Choroid plexus epithelial cell (primary cell): ENCODE measurements at places on chromosomes 11 and 22.

DNA sequence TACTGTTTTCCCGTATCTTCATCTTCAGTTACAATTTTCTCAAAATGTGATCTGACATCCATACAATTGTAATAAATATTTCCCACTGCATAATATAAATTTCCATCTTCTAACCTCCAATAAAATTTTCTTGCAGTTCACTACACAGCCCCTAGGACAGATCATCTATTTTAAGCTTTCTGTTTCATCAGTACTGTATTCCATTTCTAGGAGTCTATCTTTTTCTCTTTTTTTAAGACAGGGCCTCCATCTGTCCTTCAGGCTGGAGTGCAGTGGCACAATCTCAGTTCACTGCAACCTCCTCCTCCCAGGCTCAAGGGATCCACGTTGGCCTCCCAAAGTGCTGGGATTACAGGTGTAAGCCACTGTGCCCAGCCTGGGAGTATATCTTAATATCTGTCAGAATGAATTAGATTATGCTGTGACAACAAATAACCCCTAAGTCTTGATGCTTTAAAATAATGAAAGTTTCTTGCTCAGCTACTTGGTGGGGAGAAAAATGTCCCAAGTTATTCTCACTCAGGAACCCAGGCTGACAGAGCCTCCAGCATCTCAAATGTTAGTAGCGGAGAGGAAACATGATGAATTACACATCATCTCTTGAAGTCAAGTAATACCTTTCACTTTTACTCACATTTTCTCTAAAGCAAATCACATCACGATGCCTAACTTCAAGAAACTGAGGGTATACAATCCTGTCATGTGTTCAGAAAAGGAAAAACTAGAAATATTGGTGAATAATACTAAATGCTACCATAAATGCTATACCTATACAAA is 92.2 kb downstream of the BUD13 start:
- DNase-seq = no peak

DNA sequence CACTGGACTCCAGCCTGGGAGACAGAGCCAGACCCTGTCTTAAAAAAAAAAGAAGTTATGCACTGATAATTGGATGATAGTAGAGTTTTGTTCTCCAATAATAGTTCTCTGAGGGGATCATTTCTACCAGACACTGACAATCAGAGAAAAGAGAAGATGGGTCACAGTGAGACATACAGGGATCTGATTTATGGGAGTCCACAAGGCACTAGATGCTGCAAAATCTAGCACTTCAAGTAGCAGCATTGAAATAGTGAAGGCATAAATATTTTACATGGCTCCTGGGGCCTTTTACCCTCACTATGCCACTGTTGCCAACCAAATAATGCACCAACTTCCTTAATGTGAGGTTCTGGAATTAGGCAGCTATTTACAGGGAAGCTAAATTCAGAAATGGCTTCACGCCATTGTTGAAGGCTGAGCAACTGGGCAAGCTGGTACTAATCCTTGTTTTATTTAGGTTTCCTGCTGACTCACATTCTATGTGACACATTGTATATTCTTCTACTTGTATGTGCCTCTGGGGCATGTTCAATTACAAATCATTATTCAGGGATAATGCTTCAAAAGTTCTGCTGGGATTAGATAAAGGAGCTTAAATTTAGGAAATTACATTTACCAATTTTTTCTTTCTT is 38.2 kb upstream of the ABTB2 start:
- DNase-seq = no peak

DNA sequence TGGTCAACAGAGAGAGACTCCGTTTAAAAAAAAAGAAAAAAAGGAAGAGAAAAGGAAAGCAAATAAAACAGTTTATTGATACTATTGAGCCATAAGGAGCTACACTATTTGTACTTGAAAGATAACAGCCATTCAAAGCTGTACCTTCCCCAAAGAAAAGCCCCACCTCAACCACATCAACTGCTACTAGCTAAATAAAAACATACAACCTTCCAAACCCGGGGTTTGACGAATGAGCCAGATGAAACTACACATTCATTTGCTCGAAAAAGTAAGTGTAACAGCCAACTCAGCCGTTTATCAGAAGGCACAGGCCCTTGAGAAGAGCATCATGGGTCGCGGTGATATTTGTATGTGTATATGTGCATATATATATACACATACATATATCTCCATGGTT is 78.4 kb downstream of the SIK3 start:
- DNase-seq = no peak

- no peak for DNase-seq
Observed at GRCh38 chr22:39819429-39819828, 74.1 kb downstream of the ENTHD1 start.

DNA sequence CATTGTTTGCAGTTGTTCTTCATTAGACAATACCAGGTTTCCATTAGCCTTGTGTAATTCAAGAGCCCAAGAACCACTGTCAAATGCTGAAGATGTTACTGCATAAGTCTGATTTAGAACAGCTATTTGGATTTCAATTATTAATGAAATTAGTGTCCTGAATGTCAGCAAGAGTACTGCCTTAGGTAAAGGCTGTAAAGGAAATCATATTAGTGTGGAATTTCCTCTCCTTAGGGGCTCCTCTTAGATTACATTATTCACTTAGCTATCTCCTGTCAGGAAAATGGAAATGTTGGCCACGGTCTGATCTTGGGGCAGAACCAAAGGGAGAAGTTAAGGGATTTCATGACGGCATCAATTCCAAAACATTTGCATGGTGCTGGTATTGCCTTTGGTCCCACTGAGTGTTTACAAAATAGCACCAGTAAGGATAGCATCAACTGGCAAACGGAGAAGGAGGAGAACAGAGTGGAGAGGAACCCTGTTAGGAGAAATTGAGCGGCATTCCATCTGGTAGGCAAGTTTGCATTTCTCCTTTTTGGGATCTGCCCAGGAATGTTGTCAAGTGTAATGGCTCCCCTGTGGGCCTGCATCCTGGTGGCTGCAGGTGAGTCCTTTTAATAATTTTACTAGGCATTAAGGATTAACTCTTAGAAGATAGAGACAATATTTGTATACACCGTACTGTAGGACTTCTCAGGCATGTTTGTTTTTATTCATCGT is at the start of gene HTR3B:
Gene HTR3B (plus strand): TSS at position 418 of the 723 bp plus-strand sequence. CDS start 138 bp downstream, at position 556.
- DNase-seq = no peak

- no peak for DNase-seq
Observed at GRCh38 chr11:67165623-67166022, 46.6 kb downstream of the KDM2A start.

GRCh38 chr11:119906376-119906775 is 177.4 kb upstream of the NECTIN1 start:
- DNase-seq = no peak

- peak; percentile 73 for DNase-seq
Observed at GRCh38 chr22:40560551-40560950, 76.0 kb downstream of the MRTFA start.

GRCh38 chr22:24156913-24157821 is 24.1 kb upstream of the SUSD2 start:
- DNase-seq = peak; percentile 73

DNA sequence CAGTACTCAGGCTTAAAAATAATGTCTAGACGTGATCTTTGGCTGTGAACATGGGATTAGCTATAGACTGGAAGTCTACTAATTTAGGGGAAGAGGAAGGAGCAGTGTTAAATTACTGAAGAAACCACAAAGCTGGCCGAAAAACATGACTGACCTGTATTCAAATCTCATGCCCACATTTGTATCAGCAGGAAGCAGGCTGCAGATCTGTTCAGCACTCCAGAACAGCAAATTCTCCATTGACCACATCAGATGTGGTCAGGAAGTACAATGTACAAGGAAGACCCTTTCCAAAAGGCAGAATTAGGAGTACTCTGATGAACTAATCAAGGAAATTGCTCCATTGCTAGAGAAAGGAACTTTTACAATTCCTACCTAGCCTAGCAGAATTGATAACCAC is 31.7 kb downstream of the DCDC1 start:
- no peak for DNase-seq

DNA sequence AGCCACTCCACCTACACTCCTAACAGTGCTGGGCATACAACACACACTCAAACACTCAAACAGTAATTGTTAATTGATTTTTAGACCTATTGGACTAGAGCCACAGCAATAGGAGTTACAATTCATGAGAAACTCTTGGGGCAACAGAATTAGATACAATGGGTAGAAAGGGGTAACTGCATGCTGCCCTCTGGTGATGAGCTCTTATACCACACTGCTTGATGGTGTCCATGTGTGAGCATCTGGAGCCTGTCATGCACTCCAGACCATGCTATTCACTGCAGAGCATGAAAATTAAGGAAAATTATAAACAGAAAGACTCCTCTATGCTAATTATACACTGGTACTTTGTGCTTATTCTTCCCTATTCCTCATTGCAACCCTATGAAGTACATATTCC is 975.5 kb upstream of the CCDC90B start:
- peak; percentile 13 for DNase-seq

- peak; percentile 96 for DNase-seq
Observed at GRCh38 chr11:122085264-122085663, 30.8 kb downstream of the BLID start.

DNA sequence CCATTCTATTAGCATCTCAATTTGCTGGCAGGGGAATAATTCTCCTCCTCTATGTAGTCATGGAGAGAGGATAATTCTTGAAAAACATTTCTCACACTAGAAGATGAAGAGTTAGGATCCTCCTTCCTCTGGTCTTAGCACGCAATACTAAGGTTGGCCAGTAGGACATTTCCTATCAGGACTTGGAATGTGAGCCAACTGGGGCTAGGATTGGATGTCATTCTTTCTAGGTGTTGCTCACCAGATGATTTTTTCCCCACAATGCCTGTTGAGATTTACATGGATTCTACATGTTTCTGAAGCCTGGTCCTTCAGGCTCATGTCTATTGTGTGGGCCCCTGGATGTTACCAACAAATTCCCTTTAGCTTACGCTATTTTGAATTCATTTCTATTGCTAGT is 28.0 kb downstream of the SLN start:
- DNase-seq = no peak

DNA sequence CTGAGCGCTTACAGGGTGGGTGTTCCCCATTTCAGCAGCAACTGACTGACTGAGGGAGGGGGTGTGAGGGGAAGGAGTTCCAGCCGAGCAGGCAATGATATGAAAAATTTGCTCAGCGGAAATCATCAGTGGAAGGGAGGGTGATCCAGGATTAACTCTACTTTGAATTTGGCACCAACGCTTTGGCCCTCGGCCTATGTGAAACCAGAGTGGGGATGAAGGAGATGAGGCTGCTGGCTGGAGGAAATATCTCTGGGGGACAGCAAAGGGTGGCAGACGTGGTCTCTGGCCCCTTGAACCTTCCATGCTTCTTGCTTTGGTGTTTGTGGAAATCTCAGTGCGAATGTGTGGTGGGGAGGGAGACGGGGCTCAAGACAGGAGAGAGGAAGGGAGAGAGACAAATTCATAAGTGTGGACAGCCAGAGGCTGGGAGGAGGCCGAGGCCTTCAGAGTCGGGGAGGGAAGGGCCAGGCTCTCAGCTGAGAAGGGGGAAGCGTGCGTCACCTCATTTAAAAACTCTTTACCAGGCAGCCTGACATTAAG is 83.6 kb downstream of the FDX1 start:
- no peak for DNase-seq

DNA sequence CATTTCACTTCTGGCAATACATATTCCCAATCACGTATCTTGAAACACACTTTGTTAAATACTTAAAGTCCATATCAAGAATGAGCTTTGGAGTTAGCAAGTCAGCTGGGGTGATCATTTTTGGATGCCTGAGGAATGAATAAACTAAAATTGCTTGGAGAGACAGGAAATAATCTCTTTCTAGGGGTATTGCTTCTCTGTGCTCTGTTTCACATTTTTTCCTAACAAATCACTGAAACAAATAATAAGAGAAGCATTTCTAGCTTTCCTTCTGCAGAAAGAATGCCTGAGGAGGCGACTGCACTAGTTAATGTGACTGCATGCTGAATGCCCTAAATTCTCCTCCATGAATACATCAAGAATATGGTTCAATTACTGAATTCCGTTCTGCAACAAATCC is 541.4 kb upstream of the CCDC90B start:
- DNase-seq = peak; percentile 20

- no peak for DNase-seq
Observed at GRCh38 chr22:23563111-23563510, 17.0 kb downstream of the IGLL1 start.

DNA sequence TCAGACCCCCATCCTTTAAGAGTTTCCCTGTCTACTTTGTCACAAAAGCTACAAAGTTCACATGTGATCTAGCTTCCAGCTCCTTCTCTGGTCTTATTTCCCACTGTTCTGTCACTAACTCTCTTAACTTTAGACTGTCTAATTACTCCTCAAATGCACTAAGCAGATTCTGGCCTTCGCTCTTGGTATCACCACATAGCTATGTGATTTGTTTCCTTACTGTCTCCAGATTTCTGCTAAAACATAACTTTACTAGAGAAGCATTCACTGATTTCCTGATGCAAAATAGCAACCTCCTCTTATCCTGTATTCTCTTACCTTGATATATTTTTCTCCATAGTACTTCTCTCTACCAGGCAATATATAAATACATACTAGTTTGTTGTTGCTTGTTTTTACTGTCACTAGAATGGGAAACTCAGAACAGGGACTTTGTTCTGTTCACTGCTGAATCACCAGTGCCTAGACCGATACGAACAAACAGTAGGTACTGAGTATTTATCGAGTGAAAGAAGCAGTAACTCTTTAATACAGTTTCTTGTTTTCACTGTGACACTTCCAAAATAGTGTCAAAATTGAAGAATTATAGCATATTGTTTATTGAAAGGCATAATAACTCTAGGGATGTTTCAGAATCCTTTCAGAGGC is 205.6 kb downstream of the DDX10 start:
- DNase-seq = peak; percentile 85

GRCh38 chr11:89498845-89499448 is 7.8 kb upstream of the NOX4 start:
- no peak for DNase-seq

DNA sequence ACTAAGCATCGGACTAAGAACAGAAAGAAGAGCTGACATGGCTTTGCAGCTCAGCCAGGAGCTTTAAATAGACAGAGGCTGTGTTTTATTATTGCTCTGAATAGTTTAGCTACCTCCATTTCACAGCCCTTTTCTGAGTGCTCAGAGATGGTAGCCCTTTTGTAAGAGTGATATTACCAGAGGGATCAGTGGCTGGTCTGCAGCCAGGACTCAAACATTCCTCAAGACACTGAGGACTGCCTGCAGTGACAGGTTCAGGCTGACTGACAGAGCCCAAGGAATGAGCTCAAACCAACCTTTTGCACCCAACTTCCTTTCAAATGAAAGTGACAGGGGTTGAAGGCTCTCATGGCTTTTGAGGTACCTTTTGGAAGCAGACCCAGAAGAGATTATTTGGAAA is 189.0 kb downstream of the DDX10 start:
- DNase-seq = peak; percentile 43

- DNase-seq = no peak
Observed at GRCh38 chr11:65595543-65596281, at the start of gene KCNK7. Gene KCNK7, minus strand, starts transcription at chr11:65595800. Its CDS starts 28 bp downstream, at chr11:65595772.

- peak; percentile 48 for DNase-seq
Observed at GRCh38 chr11:68338051-68338780, 25.8 kb downstream of the LRP5 start.

DNA sequence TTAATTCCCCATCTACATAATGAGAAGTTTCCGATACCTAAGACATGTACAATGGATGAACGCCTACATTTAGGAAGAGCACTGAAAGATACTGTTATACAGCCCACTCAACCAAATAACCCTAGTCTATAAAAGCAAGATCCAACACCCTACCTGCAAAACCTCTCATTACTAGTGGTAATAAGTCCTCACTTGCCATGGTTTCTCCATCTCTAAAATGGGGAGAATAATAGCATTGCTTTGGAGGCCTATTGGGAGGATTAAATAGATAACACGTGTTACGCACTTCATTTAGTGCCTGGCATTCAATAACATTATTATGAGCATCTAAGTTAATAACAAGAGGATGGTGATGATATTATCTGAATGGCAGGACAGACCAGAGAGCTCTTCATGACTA is 16.9 kb downstream of the LGR4 start:
- no peak for DNase-seq

GRCh38 chr22:24474221-24474620 is 20.9 kb upstream of the UPB1 start:
- peak; percentile 95 for DNase-seq
